ENCODE measurements at places on chromosomes 4 and X.

GRCh38 chr4:949656-950055 lies 17.4 kb downstream of the TMEM175 start:
- no peak for DNase-seq

DNA sequence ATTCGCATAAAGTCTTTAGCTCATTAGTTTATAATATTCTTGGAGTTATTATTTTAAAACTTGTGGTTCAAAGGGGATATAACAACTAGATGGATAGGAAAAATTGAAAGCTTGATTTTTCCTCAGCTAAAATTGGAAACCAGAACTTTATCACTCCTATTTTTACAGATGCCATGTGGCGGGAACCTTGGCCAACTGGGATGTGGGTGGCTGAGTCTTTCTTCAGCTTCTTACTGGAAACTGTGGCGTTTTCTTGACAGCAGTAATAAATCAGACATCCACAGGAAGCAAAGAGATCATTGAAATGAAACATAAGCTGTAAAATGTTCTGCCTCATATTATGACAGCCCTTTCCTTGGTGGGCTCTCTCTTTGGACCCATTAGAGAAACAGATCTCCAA lies 84.1 kb downstream of the SPATA18 start:
- DNase-seq, result no peak

- no peak for DNase-seq
Observed at GRCh38 chrX:153060095-153060445, 3.8 kb downstream of the PNMA3 start.

- DNase-seq, result no peak
Observed at GRCh38 chr4:182717788-182718583, 199.2 kb downstream of the DCTD start.

DNA sequence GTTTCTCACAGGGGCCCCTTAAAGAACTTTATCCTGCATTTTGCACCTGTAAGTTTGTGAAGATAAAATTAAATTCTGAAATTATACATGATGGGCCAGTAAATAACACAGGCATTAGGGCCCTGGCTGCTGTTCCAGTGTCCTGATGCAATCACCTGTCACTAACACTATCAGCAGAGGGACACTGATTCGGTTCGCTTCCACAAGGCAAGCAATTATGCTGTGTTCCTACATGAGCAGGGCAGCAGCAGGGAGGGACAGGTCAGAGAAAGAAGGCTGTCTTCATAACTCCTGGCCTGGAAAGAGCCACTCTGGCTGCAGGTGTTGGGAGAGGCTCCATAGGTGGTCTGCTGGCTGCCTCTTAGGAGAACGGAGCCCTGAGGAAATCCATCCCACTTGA lies 487.3 kb downstream of the MID1IP1 start:
- DNase-seq, result no peak

DNA sequence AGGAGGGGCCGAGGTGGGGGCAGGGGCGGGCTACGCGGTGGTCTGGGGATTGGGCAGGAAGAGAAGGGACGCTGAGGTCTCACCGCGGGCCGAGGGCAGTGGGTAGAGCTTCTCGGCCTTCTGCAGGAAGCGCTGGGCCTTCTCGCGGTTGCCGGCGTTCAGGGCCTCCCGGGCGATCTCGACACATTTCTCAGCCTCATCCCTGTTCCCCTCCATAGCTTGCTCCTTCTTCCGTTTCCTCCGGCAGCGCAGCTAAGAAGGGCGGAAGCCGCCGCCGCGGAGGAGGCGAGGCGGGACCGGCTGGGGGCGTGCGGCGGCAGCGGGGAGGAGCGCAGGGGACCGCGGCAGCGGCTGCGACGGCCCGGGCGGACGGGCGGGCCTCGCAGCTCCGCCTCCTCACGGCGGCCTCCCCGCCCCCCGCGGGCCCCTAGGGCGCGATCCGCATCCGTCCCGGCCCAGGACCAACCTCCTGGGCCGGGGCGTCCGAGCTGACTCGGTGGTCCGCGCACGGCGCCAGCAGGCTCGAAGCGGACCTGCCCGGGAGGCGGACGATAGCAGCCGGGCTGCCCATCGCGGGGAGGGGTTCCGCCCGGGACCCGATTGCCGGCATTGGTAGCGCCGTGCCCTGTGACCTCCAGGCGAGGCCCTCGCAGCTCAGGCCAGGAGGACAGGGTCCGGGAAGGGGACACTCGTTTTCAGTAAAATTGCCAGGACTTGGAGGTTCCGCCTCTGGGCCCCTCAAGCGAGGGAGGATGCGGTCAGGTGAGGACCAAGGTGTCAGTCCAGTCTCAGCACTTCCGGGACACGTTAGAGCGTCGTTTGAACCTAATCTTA lies at the start of gene DNAJB14:
Gene DNAJB14, minus strand, starts transcription at position 263 of the 834 bp plus-strand sequence. Its CDS starts 47 bp downstream, at position 216.
- DNase-seq, result peak; percentile 14

- DNase-seq, result no peak
Observed at GRCh38 chrX:85140964-85141363, 102.6 kb downstream of the SATL1 start.

- DNase-seq, result no peak
Observed at GRCh38 chr4:138671106-138671505, 344.5 kb upstream of the NOCT start.

GRCh38 chr4:79182209-79182608 lies 143.7 kb downstream of the NAA11 start:
- no peak for DNase-seq

- DNase-seq, result no peak
Observed at GRCh38 chr4:71634364-71634763, 149.5 kb downstream of the GC start.

DNA sequence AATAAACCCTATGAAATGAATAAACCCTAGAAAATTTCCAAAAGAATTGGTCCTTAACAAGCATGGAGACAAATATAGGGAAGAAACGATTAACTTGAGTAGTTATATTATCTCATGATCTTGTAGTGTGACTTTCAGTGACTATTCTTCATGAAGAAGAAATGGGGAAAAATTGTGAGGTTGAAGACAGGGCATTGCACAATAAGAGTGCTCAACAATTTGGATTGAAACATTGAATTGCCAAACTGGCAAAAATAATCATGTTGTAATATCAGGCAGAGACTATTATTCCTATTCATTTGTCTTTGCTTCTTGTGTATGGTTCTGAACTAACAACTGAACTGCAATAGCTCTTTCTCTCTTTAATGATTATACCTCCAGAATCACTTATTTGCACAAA lies 605.1 kb downstream of the PCDH7 start:
- DNase-seq, result no peak

DNA sequence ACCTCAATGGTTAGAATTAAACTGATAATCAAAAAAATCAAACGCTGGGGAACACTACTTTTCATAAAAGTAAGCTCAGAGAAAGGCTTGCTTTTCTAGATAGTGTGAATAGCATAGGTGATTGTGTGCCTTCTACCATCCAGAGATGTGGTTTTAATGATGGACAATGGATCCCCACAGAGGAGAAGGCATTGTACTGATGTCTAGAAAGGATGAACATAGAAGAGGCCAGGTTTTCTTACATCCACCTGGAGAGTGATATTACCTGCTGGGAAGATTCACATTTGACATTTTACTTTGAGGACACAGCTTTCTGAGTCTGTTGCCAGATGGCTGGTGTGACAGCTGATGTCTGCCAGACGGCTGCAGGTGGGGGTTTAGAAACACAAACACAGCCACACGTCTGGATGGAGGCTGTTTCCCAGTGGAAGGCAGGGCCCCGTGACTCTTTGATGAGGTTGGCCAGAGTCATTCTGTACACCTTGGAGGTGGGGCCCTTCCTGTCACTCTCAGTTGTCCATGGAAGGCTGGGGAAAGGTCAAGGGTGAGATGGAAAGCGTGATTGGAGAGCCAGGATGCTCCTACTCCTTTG lies 114.4 kb downstream of the PSAPL1 start:
- DNase-seq, result no peak

DNA sequence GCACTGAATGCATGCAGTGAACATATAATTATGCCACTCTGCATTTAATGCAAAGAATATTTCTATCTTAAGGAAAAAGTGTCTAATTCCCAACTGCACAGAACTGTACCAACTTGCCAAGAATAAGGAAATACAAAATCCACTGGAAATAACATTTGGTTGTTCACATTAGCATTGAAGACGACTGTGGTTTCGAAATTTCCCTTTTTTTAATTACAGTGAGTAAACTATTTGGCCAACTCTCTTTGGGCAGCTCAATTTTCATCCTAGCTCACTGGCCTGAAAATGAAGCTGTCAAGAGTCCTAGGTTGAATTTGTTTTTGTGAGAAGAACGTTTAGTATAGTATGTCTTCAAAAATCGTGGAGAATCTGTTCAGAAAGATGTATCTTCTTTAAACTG lies 81.6 kb upstream of the MID1 start:
- DNase-seq, result no peak

- DNase-seq, result no peak
Observed at GRCh38 chr4:1543561-1543960, 137.3 kb upstream of the NKX1-1 start.

DNA sequence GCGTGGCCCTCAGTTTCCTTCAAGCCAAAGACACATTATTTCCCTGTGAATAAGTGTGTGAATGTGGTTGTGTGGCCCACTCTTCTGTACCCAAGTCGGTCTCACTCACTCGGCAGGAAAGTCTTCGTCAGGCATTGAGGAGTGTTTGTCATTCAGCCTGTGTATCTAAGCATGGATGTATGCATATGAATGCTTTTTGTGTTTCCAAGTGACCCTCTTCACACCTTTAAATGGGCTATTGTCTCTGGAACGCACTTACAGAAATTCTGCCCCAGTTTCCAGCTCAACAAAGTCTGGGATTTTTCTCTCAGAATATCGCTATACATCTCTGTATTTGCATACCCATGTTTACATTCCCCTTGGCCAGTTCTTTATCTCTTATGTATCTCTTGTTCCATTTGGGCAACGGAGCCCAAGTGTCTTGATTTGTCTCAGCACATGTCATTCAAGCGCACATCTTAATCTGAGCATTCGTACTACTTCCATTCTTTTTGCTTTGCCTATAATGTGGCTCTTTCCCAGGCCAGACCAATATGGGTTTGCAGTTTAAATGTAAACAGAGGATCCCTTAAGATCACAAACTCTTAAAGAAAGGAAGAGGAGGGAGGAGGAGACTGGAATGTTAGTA lies 4.8 kb downstream of the BCOR start:
- no peak for DNase-seq

DNA sequence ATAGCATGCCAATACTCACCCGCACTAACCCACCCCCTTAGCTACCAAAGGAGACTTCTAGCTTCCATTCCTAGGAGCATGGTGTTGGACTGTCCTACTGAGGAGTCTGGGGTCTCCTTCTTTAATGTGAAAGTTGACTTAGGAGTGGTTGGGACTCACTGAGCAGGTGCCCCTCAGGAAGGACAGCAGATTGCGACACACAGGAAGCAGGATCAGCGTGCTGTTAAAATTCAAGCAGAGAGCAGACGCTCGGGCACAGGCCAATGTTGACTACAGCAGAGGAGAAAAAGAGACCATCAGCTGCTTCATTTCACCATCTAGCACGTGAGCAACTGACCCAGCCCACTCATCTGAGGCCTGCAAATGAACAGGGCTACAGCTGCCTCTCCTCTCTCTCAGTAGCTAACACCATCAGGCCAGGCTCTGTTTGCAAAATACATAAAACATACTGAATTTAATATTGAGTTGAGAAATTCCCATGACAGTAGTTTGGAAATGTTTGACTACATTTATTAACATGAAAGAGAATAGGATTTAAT lies 10.8 kb downstream of the NOX1 start:
- DNase-seq, result no peak

DNA sequence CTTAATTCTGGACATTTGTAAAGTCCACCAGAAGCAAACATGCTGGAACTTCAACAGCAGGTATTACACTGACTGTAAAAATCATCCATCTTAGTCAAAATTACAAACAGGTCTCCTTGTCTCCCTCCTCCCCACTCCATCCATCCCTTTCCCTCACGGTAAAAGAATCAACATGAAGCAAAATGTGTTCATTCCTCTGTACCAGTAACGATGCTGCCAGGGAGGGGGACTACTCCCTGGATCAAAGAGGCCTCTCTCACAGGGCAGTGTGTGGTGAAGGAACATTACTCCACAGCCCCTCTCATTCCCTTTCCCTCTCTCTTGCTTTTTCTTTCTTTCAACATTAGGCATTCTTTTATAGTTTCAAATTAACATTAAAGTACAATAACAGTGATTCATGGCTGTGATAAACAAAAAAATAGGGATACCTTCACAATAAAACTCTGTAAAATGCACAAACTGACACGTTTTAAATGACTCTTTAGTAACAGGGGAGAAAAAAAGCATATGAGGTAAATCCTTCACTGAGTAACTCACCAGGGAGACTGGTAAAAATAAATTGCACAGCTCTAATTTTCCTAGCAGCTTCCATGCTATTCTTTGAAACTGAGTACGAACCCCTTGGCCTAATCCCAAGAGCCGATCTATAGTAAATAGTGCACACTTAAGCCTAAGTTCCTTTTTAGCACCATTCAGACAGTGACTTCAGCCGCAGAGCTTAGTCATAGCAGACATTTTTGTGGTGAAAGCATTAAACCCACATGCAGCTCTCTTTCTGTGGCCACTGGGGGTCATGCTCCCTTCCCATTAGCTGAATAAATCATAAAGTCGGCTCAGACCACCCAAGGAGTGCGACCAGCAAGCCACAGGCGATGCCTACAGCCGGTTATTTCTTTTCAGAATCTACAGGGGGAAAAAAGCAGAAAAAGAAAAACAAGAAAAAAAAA lies 215.6 kb upstream of the GYPA start:
- no peak for DNase-seq

- no peak for DNase-seq
Observed at GRCh38 chr4:154961263-154961662, 180.2 kb downstream of the RBM46 start.

DNA sequence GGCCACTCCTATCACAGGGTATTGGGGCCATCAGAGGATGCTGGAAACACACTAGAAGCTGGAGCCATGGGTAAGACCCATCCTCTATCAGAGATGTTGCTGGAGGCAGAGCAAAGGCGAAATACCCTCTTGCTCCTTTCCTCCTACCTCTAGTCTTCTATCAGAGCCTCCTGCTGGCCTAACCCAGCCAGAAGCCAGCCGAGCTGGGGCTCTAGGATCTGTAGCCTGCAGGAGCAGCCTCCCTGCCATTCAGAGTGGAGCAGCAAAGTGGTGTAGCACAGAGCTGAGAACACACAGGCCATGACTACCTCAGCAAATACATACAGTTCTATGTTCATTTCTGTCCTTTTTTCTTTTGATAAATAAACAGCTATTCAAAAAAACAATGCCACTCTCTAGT lies 35.7 kb downstream of the GATB start:
- DNase-seq, result no peak

DNA sequence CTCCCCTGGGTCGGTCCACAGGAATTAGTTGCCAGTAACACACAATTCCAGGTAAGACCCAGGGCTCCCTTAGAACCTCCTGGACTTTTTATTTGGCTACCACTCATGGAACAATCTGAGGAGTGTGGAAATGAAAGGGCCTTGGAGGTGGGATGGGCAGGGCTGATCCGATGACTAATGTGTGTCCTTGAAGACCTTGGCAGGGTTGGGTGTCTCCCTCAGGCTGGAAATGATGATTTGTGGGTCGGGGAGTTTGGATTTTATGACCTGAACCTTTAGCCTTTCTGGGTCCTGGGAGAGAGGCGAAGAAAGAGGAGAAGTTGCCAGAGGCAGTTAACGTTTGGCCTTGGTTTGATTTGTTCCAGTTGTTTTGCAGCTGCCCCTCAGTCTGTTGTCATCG lies 425.0 kb downstream of the MID1IP1 start:
- DNase-seq, result no peak

- DNase-seq, result no peak
Observed at GRCh38 chrX:130224810-130225209, 43.9 kb downstream of the ZNF280C start.
